ENCODE measurements at places on chromosomes 16 and 17.

DNA sequence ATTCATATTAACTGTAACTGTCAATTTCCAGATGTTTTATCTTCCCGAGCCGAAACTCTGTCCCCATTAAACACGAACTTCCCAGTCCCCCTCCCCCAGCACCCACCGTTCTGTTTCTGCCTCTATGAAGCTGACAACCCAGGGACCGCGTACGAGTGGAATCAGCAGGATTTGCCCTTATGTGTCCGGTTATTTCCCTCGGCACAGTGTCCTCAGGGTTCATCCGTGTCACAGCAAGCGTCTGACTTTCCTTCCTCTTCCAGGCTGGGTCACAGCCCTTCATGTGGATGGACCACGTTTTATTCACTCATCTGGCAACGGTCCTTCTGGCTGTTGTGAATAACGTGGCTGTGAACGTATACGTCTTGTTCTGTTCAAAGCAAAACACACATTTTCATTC, 31.3 kb downstream of the METRNL start:
- DNase-seq: no peak

GRCh38 chr16:52805559-52806168, 247.0 kb downstream of the CHD9NB start:
- no peak for DNase-seq

GRCh38 chr17:282912-283882, 69.4 kb downstream of the RPH3AL start:
- no peak for DNase-seq

DNA sequence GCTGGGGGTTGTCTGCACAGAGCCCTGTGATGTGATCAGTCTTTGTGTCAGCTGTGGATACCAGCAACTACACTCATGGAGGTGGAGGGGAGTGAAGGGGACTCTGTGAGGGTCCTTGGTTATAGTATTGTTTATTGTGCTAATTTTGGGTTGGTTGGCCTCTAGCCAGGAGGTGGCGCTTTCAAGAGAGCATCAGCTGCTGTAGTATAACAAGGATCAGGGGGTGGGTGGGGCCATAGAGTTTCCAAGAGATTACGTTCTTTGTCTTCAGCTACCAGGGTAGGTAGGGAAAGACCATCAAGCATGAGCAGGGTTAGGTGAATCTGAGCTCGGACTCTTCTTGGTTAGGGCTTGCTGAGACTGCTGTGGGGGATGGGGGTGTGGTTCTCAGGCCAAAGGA, 97.1 kb upstream of the HS3ST3A1 start:
- no peak for DNase-seq

- DNase-seq: no peak
Observed at GRCh38 chr16:70728150-70728549, 42.3 kb upstream of the MTSS2 start.

GRCh38 chr17:32878211-32878610, 1.3 kb upstream of the MYO1D start:
- no peak for DNase-seq

GRCh38 chr16:73399997-73400396, 352.1 kb upstream of the ZFHX3 start:
- DNase-seq: no peak

- no peak for DNase-seq
Observed at GRCh38 chr16:23578101-23578830, 17.9 kb downstream of the NDUFAB1 start.

DNA sequence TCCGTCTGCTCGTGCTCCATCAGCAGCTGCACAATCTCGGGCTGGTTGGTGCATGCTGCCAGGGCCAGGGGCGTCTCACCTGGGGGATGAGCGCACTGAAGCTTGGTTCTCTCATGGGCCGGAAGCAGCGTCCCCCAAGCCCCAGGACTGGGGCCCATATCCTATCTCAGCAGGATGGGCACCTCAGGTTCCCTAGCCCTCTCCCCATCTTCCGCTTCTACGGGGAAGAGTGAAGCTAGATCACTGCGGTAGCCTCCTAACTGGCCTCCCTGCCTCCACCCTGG, 24.8 kb downstream of the TRPV3 start:
- DNase-seq: no peak

GRCh38 chr17:74085434-74085833, 118.0 kb upstream of the RPL38 start:
- no peak for DNase-seq

- no peak for DNase-seq
Observed at GRCh38 chr16:81686391-81687130, 92.5 kb upstream of the PLCG2 start.

DNA sequence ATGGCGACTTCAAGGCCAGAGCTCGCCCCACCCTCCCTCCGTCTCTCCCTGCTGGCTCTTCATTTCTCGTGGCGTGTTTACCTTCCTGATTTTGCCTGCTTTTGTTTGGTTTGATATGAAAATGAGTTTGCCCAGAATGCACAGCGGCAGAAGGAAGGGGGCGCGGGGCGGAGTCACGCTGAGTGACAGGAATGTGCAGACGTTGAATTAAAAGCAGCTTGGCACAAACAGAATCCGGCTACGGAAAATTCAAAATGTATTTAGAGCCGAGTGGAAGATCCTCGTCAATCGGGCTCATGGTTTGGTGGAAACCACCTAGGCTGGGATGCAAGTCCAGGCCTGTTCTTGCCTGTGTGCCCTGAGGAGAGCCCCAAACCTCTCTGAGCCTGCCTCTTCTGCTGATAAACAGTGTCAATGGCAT, 102.7 kb downstream of the SDK2 start:
- DNase-seq: no peak

- DNase-seq: no peak
Observed at GRCh38 chr16:12157517-12158093, 181.1 kb downstream of the SNX29 start.

- DNase-seq: no peak
Observed at GRCh38 chr17:29663155-29663554, 40.4 kb upstream of the CORO6 start.
